ENCODE measurements at places on chromosomes 4 and X.

GRCh38 chrX:9342561-9343051 lies 122.3 kb upstream of the TBL1X start:
- peak; percentile 38 for DNase-seq

GRCh38 chr4:170940043-170940724 lies 850.4 kb upstream of the AADAT start:
- DNase-seq: no peak

DNA sequence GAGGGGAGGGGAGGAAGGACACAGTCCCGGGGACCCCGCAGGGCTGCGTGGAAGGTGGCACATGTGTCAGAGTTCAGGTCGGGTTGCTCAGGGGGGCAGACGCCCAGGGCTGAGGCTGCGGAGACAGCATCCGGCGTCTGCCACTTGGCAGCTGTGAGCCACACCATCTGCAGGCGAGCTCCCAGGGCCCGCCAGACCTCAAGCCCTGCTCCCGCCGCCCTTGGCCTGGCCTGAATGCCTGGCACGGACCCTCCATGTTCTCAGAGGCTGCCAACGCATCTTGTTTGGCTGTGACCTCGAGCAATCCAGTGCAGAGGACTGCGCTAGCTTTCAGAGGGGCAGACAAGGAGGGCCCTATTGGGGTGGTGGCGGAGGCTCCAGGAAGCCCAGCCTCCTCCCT lies 5.1 kb downstream of the BGN start:
- no peak for DNase-seq

DNA sequence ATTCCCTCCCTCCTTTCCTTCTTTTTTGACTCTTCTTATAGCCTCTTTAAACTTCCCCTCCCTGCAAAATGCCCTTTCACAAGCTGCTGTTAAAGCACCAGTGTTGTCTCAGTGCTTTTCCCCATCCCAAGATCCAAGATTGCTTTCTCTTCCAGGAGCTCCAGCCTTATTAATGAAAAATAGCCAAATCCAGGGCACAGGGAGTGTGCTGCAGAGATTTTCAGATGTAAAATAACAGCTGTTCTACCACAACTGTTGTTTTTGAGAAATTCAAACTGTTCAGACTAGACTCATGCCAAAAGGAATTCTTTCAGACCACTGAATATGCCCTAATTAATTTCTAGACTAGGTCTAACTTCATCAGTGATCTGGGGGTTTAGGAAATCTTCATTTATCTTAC lies 47.0 kb upstream of the GPC3 start:
- DNase-seq: no peak

- no peak for DNase-seq
These were observed 46.6 kb upstream of the TMEM184C start for GRCh38 chr4:147570616-147571015.

DNA sequence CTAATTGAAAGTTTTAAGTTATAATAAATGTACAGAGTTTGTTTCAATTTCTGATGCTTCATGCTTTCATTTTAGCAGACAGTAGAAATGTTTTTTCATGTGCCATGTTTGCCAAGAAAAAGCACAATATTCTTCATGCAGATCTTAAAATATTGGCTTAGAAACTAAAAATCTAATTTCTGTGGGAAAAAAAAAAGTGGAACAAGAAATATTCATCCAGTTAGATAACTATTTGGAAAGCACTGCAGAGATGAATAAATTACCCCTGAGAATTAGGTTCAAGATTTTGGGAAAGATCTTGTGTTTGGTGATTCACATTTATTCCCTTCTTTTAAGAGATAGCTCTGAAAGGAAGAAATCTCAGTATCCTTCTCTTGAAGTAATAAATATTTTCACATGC lies 912.5 kb downstream of the C4orf33 start:
- DNase-seq: no peak

GRCh38 chrX:261167-261918 lies 19.8 kb upstream of the PLCXD1 start:
- DNase-seq: no peak

DNA sequence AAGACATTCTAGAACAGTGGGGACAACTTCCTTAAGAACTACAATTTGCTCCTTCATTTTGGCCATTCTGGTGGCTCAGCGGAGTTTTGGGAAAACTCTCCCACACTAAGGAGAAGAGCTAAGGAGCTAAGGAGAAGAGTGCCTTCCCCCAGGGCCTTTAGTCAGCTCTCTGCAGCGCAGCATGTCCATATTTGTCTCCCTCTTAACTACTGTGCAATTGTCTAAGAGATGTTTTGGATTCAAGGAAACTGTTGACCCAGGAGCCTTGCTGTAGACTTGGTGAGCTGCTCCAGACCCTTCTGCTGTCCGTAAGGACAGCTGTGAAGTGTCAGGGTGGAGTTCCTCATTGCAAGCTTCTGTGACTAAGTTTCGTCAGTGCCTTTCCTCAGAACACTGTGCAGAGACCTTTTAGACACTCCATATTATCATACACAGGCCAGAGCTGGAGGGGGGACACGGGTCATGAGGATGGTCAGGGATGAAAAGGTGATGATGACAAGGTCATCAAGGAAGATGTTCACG lies 179.0 kb downstream of the NHS start:
- DNase-seq: no peak

DNA sequence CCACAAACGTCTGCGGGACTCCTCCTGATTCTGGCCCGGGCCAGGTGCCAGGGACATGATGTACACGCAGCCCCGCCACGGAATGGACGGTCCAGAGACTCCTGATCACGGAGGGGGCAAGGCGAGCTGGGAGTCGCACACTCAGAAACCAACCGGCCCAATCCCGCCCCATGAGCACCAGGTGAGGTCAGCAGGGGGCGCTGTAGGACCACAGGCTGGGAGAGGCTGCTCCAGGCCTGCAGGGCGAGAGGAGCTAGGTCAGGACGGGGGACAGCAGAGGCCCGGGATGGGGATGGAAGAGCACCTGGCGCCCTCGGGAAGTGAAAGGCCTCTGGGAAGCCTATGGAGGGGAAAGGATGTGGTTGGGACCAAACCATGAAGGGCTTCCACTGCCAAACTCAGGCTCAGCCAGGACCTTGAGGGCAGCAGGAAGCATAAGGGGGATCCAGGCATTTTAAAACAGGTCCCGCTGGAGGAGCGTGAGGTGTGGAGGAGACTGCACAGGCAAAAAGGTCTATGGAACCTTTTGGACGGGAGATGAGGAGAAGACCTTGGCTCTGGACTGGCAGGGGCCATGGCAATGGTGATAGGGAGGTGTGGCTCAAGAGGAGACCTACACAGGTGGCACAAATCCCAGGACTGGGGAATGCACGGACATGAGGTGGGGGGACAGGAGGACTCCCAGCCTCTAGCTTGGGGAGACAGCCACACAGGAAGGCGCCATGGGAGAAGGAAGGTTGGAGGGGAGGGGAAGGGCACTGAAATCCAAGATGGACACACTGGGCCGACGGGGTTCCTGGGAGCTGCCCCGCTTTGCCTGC lies 79.2 kb downstream of the MTMR1 start:
- DNase-seq: peak; percentile 59

- DNase-seq: no peak
These were observed 215.0 kb downstream of the HTR2C start for GRCh38 chrX:114798907-114799306.

- no peak for DNase-seq
These were observed 74.3 kb upstream of the IGFBP7 start for GRCh38 chr4:57184378-57185029.

- DNase-seq: no peak
These were observed at the start of gene KLHL4 for GRCh38 chrX:87517571-87518141. Gene KLHL4, plus strand, starts transcription at chrX:87517802. Its CDS starts 92 bp downstream, at chrX:87517894.

GRCh38 chrX:8313844-8314243 lies 142.8 kb upstream of the VCX2 start:
- no peak for DNase-seq

- DNase-seq: peak; percentile 77
These were observed 8.9 kb upstream of the RENBP start for GRCh38 chrX:153953342-153953830.

- no peak for DNase-seq
These were observed 119.0 kb downstream of the GPR143 start for GRCh38 chrX:9646471-9647224.

DNA sequence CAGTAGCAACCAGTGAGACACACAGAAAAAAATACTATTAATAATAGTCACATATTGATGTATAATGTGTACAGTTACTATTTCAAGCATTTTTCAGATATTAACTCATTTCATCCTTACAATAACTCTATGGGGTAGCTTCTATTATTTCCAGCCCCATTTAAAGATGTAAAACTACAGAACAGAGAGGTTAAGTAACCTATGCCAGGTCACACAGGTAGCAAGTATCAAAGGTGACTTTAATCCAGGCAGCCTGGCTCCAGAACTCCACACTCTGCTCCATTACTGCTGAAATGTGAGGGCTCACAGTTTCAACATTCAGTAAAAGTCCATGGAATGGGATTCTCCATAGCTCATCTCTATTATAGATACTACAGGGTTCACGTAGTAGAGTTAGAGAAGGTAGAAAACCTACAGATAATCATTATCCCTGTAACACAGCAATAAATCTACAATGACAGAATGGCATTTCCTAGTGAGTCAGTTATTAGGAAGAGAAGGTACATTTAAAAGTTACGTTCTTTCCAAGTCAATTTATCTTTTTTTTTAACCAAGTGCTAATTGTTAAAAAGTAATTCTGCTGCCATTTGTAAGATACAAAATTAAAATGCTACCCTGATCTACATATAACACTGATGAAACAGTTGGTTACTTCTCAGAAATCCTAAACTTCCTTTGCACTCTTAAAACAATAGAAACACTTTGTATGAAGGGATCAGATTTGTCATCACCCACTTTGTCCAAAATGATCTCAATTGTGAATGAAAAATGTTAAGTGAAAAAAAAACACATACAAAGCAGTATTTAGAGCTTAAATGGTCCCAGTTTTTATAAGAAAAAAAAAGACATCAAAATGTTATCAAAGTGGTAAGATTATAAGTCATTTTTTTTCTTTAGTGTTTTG lies 18.7 kb downstream of the RELL1 start:
- no peak for DNase-seq

DNA sequence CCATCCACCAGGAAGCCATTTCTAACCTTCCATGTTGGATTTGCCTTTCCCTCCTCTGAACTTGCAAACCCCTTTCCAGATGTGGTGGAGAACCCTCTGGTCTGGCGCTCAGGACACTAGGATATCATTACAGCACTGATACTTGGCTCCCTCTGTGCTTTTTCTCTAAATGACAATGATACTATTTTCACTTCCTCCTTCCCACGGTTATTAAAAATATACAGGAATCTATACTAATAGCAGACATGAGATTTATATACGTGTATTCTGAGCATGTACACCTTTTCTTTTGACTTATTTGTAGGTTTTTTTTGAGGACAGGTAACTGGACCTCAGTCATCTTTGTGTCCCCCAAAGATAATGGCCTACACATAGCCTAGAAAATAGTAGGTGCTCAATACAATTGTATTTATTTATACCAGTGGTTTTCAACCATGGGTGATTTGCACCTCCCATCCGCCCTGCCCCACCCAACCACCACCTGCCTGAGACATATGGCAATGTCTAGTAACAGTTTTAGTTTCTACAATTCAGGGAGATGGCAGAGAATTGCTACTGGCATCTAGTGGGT lies 60.4 kb upstream of the PLAC8 start:
- DNase-seq: peak; percentile 83

GRCh38 chrX:150035531-150035930 lies 97.2 kb upstream of the EOLA2 start:
- DNase-seq: no peak

GRCh38 chr4:125321709-125322365 lies 7.1 kb downstream of the FAT4 start:
- no peak for DNase-seq

- DNase-seq: no peak
These were observed 511.9 kb downstream of the BCOR start for GRCh38 chrX:39585808-39586207.

- DNase-seq: no peak
These were observed 306.2 kb upstream of the SLIT2 start for GRCh38 chr4:19945501-19945900.

GRCh38 chr4:153676486-153676885 lies 7.6 kb upstream of the TLR2 start:
- DNase-seq: no peak

DNA sequence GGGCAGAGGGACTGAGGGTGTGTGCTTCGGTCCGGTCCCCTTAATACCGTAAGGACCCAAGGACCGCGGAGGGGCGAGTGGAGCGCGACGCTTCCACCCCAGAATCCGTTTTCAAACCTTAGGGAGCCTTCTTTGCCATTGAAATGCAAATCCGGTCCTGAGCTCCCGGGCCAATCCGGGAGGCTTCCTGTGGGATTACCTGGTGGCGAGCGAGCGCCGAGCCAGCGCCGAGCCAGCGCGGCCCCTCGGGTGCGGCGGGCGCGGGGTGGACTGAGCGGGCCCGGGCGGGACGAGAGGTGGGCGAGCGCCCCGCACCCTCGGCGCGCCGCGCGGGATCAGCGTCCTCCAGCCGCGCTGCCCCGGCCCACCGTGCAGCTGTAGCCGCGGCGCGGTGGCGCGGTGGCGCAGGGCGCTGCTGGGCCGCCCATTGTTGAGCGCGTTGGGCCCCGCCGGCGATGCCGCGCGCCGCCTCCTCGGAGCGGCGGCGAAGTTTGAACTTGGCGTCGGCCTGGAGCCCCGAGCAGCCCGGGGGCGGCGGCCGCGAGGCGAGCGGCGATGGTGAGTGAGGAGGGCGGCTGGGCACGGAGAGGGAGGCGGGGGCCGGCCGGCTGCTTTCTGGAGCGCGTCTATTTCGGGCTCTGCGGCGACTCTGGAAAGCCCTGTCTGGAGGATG lies 208.7 kb downstream of the SOWAHB start:
- peak; percentile 32 for DNase-seq

GRCh38 chr4:145218251-145218650 lies 37.9 kb upstream of the OTUD4 start:
- peak; percentile 19 for DNase-seq

DNA sequence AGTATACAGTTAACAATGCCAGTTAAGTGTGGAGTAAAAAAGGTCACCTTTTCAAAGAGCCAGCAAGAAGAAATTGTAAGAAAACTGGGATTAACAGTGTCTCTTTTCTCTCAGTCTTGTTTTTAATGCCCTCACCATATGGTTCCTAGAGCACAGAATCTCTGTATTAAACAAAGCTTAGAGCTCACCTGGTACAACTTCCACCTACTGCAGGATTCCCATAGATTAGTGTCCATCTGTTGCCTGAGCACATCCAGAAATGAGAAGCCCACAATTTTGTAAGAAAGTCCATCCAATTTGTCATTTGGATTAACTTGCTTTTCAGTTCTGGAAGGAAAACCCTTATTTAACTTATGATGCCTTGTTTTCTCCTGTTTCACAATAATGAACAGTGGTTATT lies 1037.1 kb downstream of the STPG2 start:
- no peak for DNase-seq
